ENCODE measurements at places on chromosomes 13 and 19. TPM values are rescaled to one million over a fixed set of nuclear protein-coding genes. Genes with fewer than 3 reads are reported as not detected.

HSPB6 gene
- 0.82 TPM for total RNA-seq

CHMP2A gene
- 139 TPM for total RNA-seq

GGN gene
- 0.07 TPM for total RNA-seq

IGFL3 gene
- not detected for total RNA-seq

PRKCSH gene
- 269 TPM for total RNA-seq

ELANE gene
- total RNA-seq: 0.67 TPM

All from kidney epithelial cell (primary cell).